ENCODE measurements at places on chromosomes 16 and 17.

GRCh38 chr17:43169561-43170139 is 1.4 kb upstream of the NBR1 start:
- no peak for DNase-seq

GRCh38 chr17:47907932-47908562 is 12.0 kb downstream of the SP2 start:
- no peak for DNase-seq

- no peak for DNase-seq
Observed at GRCh38 chr16:15037745-15038144, 18.1 kb downstream of the NTAN1 start.

DNA sequence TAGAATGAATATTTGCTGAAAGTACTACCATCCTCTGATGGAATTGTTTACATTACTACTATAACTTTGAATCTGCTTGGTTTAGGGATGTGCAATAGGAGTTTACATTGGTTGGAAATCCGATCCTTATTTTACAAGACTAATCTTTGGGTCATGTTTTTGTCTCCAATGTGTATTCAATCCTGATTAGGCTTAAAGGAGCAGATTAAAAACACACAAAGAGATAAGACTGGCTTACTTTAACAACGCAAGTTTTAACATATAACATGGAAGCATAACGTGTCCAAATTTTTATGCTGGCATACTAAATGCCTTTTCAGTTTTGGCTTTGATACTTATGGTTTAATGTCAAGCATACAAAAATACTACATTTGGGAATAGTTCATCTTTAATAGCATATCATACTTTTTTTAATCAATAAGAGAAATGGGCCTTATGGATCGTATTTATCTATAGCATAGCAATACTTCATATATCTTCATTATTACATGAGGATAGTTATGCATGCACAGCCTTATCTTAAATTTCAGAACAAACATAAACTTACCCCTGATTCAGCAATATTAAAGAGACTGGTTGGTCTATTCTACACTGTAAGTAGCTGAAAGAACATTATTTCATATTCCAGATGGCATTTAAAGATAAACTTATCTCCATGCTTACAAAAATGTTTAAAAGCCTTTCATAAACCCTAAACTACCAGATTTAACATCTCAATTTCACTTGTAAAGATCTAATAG is 69.9 kb upstream of the NACA2 start:
- DNase-seq, result no peak

DNA sequence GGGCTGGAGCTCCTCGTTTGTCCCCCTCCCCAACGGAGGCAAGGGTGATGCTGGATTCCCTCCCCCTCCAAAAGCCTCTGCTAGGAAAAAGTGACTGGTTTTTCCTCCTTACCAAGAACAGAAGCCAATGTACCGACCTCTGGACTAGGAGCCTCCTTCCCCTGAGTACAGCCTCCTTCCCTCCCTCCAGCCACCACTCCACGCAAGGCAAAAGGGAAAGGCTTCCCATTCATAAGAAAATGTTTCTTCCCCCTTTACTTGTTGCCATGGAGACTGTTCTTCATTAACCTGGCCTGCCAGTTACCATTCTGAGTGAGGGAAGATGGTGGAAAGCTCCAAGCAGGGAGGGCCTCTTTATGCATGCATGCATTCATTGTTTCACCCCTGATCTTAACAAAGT is 4.3 kb upstream of the PIMREG start:
- DNase-seq, result no peak

GRCh38 chr16:56984639-56985038 is 4.7 kb upstream of the NLRC5 start:
- DNase-seq, result no peak

GRCh38 chr17:75573540-75573957 is 14.1 kb upstream of the MYO15B start:
- DNase-seq, result no peak

DNA sequence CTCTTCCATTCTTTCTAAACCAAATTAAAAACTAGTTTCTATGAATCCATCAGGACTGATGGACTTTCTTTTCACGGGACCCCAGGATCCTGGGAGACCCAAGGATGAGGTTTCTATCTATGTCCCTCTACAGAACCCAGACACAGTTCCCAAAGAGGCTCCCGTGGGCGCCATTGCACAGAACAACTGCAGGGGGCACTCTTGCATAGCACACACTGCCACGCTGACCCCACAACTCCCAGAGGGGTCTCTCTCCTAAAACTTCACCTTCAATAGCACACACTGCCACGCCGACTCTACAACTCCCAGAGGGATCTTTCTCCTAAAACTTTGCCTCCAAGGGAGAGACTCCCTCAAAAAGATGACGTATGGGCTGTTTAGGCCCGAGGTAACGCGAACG is 9.0 kb downstream of the ABR start:
- no peak for DNase-seq

DNA sequence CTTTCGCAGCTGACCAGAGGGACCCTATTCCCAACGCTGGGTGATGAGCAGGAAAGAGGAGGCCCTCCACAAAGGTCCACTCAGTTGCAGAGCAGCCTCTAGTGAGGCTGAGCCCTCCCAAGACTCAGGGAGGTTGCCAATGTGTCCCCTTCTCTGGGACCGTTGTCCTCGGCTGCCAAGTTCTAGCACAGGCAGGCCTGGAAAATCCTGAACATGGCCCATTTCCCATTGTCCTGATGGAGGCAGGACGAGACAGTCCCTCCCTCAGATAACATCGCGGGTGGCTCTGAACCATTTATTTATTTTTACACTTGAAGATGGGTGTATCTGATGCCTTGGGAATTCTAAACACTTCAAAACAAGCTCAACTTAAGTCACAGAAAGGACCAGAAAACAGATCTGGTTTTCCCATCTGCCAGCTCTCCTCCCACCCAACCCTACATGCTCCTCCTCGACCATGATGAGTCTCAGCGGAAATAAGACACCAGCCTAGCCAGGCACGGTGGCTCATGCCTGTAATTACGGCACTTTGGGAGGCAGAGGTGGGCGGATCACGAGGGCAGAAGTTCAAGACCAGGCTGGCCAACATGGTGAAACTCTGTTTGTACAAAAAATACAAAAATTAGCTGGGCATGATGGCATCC is 12.8 kb downstream of the CDIP1 start:
- no peak for DNase-seq

- DNase-seq, result no peak
Observed at GRCh38 chr17:65183736-65184135, 46.6 kb downstream of the RGS9 start.

DNA sequence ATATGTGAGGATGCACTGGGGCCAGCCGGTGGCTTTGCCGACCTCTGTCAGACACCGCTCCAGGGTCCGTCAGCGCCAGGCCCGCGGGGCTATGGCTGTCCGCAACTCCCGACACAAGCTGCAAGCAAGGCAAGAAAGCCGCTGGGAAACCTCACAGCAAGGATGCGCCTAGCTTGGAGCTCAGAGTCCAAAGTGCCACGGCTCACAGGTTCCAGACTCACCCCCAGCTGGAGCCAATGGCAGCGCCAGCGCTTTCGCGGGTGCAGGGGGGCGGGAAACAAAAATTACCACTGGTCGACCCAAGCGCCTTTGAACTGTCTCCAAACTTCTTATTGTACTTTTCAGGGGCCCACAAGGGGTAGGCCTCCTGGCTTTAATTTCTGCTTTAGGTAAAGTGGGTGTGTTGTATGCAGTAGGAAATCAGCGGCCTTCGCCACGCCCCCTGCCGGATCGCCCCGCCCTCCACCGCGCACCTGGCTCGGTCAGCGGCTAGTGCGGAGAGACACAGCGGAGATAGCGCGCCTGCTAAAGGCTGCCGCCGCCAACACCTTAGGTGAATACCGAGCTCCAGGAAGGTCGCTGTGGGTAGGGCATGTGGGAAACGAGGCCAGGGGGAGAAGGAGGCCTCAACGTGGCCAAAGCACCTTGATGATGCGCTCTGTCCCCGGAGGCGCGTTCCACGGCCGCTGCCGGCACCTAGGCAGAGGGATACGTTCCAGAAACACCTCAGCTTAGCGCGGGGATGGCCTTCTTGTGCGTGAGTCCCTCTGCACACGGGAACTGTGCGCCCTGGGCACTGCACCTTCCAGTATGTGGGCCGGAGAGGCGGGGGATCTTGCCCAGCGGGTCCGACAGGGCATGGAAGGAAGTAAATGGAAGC is 61.0 kb upstream of the RBL2 start:
- no peak for DNase-seq

- no peak for DNase-seq
Observed at GRCh38 chr16:23398987-23399805, 53.8 kb downstream of the COG7 start.

GRCh38 chr17:44832805-44833204 is 2.7 kb upstream of the GJC1 start:
- DNase-seq, result no peak

- DNase-seq, result no peak
Observed at GRCh38 chr17:40417258-40417608, 463 bp downstream of the TOP2A start.

DNA sequence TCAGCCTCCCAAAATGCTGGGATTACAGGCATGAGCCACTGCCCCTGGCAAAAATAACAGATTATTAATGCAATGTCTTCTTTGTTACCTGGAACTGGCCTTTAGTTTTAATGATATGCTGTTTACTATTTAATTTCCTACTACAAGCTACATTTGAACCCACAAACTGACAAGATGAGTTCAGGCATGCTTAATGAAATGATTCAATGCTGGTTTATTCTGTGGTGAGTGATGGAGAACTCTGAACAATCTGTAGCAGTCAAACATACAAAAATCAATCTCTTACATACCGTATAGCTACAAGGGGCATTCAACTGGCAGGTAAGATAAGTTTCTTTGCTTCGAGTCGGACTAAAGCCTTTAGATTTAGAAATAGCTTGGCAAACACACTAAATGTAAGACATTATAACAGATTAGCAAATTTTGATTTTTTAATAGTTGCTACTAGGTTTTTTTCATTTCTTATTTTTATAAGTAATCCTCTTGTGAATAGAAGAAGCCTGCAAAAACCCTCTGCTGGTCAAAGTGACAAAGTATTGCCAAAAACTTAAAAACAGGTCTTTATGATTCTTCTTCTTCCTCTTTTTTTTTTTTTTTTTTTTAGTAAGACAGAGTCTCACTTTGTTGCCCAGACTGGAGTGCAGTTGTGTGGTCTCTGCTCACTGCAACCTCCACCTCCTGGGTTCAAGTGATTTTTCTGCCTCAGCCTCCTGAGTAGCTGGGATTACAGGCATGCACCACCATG is 138.5 kb downstream of the SSH2 start:
- DNase-seq, result no peak

DNA sequence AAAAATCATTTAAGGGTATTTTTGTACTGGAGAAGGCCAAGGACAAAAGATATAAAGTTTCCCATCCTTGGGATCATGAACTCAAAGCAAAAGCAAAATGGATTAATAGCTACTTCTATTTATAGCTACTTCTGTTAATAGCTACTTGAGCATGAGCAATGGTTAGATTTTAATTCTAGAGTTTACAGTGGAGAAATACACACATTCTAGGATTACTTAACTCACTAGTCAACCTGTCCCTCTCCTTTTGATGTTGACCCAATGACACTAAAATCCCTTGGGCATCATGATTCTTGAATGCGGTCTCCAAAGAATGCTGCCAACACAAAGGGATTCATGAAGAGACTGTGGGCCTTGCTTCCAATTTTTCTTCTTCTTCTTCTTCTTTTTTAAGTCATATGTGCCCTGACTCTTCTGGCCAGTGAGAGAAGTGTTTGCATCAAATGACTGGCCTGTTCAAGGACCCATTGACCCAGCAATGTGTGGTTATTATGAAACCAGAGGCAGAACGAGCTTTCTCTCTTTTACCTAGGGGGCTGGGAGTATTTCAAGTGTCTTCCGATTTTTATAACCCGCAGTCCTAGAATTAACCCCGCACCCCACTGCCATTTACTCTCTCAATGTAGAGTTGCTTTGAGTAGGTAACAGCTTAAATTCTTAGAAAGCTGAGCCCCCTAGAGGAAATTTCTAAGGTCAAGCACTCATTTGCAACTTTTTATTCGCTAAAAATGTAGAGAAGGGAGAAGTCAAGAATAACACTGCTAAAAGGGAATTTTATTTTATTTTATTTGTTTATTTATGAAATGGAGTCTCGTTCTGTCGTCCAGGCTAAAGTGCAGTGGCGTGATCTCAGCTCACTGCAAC is 34.6 kb downstream of the OTOA start:
- no peak for DNase-seq

All from cortex of kidney (tissue), 1 donor.